ENCODE measurements at places on chromosomes 16 and 17. TPM values are rescaled to one million over a fixed set of nuclear protein-coding genes. Genes with fewer than 3 reads are reported as not detected.

TNFRSF17 gene
- total RNA-seq = not detected

- H3K4me1 ChIP-seq = no peaks in the 10 kb centered on the region
- no peak overlapping the region for H3K27ac ChIP-seq
- H3K4me3 ChIP-seq = no peak overlapping the region
- no peaks in the 10 kb centered on the region for H3K27me3 ChIP-seq
Measured at GRCh38 chr17:27782791-27783206, 17.5 kb downstream of the NOS2 start.

DNA sequence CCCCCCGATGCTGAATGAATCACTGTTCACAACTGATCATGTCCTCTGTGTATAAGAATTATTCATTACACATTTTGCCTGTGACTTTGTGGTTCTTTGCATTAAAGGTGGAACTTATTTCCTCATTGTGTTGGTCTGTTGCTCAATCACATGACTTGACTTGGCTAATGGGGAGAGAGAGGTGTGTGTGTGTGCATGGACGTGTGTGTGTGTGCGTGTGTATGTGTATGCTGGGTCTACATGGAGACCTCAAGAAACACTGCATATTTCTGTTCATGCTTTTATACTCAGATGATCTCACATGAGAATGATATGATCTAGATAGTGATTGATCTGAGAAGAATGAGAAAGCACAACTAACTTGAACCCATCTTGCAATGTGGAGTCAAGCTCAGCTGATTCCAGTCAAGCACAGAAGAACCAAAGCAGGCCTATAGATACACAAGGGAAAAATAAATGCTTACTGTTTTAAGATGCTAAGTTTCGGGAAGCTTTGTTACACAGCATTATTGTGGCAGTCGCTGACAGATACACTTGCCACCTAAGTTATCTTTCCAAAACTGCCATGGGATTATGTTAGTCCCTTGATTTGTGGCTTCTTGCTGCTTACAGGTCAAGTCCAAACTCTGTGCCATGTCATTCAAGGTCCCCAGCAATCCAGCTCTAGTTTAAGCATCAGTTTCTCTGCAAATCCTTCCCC is 167.9 kb upstream of the ZFHX3 start:
- no peak overlapping the region for H3K27ac ChIP-seq
- no peaks in the 10 kb centered on the region for H3K36me3 ChIP-seq
- DNase-seq = no peak
- no peak overlapping the region for H3K4me3 ChIP-seq

GRCh38 chr17:45930420-45930951 is 36.1 kb downstream of the MAPT start:
- peaks cover 10% of the 10 kb centered on the region for H3K27me3 ChIP-seq
- no peaks in the 10 kb centered on the region for H3K4me1 ChIP-seq
- H3K27ac ChIP-seq = no peak overlapping the region
- no peaks in the 10 kb centered on the region for H3K36me3 ChIP-seq
- no peak for DNase-seq

DNA sequence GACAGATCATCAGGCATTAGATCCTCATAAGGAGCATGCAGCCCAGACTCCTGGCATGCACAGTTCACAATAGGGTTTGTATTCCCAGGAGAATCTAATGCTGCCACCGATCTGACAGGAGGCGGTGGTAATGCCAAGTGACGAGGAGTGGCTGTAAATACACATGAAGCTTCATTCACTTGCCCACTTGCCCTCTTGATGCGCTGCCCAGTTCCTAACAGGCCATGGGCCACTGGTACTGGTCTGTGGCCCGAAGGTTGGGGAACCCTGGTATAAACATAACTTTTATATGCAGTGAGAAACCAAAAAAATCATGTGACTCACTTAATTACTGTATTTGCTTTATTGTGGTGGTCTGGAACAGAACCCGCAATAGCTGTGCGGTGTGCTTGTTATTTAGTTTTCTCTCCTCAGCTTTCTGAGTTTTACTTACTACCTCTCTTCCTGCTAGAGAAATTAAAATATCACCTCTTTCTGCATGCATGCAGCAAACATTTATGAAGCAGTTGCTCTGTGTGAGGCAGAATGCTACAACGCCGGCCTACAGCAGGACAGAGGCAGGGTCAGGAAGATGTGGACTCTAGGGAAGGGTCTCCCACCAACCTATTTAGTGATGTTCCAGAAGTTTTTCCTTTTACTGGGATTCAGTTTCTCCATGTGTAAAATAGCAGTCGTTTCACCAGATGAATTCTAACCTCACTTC is 151.3 kb downstream of the MAF start:
- H3K27ac ChIP-seq = no peak overlapping the region
- peaks cover 10% of the 10 kb centered on the region for H3K4me1 ChIP-seq
- H3K27me3 ChIP-seq = no peaks in the 10 kb centered on the region
- H3K36me3 ChIP-seq = no peaks in the 10 kb centered on the region
- DNase-seq = no peak

MYCBPAP gene
- 1.8 TPM for total RNA-seq

KRTAP3-2 gene
- not detected for total RNA-seq

- no peak overlapping the region for H3K27ac ChIP-seq
- H3K36me3 ChIP-seq = no peaks in the 10 kb centered on the region
- peaks cover 14% of the 10 kb centered on the region for H3K27me3 ChIP-seq
- no peaks in the 10 kb centered on the region for H3K4me1 ChIP-seq
Measured at GRCh38 chr16:24504472-24505345, 34.7 kb upstream of the RBBP6 start.

SDR42E1 gene
- total RNA-seq = 8.2 TPM

- no peaks in the 10 kb centered on the region for H3K36me3 ChIP-seq
- peaks cover 24% of the 10 kb centered on the region for H3K27me3 ChIP-seq
- no peak overlapping the region for H3K27ac ChIP-seq
Measured at GRCh38 chr16:87583453-87584131, 18.7 kb upstream of the JPH3 start.

DNA sequence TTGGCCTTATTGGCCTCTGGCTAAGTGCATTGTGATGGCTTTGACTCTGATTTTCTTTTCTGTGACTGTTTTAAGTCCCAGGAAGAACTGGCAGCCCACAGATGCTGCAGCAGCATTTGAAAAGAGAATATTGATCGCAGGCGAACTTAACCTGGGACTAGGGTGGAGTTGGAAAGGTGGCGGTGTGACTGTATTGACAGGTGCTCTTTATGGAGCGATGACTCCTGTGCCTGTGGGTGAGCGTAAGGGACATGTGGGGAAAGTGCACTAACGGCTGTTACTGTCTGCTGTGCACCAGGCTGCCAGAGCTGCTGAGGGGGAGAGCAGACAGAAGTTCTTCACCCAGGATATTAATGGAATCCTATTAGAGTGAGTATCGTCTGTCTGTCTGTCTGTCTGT is 21.3 kb downstream of the UBN1 start:
- DNase-seq = no peak
- H3K4me1 ChIP-seq = peaks cover 7% of the 10 kb centered on the region
- no peaks in the 10 kb centered on the region for H3K27me3 ChIP-seq
- no peak overlapping the region for H3K4me3 ChIP-seq
- H3K27ac ChIP-seq = no peak overlapping the region

- H3K4me3 ChIP-seq = no peak overlapping the region
- no peaks in the 10 kb centered on the region for H3K36me3 ChIP-seq
- H3K27ac ChIP-seq = no peak overlapping the region
- peaks cover 22% of the 10 kb centered on the region for H3K4me1 ChIP-seq
Measured at GRCh38 chr16:81597079-81597658, 152.6 kb downstream of the CMIP start.

MYOCD gene
- not detected for total RNA-seq

DNA sequence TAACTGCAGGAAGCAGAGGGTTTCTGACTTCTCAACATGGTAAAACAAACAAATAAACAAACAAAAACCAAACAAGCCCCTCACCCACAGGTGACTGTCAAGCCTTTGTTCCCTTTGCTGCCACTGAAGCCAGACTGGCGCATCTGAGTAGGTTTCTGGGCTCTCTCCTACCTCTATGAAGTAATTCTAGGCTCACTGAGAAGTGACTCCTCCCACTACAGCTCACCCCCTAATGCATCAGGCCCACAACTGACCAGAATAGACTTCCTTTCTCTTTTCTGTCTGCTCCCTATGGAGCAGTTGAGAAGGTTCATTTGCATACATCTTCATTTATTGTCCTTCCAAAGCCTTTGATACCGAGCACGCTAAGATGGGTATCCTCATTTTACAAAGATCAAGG is 77.0 kb upstream of the CCL2 start:
- no peaks in the 10 kb centered on the region for H3K36me3 ChIP-seq
- H3K4me3 ChIP-seq = no peak overlapping the region
- peaks cover 15% of the 10 kb centered on the region for H3K27me3 ChIP-seq
- no peak for DNase-seq
- no peaks in the 10 kb centered on the region for H3K4me1 ChIP-seq

GRCh38 chr17:17684906-17685774 is 3.9 kb downstream of the RAI1 start:
- no peak overlapping the region for H3K27ac ChIP-seq
- H3K4me1 ChIP-seq = peaks cover 27% of the 10 kb centered on the region
- DNase-seq = no peak

- no peak overlapping the region for H3K27ac ChIP-seq
- H3K4me3 ChIP-seq = peak overlapping the region; percentile 49
- DNase-seq = peak; percentile 72
- peaks cover 42% of the 10 kb centered on the region for H3K27me3 ChIP-seq
- no peaks in the 10 kb centered on the region for H3K36me3 ChIP-seq
Measured at GRCh38 chr17:48011405-48012150, 26.0 kb downstream of the COPZ2 start.

- no peak overlapping the region for H3K4me3 ChIP-seq
- no peak for DNase-seq
- no peak overlapping the region for H3K27ac ChIP-seq
Measured at GRCh38 chr17:39194089-39194984, 3.1 kb downstream of the CACNB1 start.

GRCh38 chr16:66918803-66919568 is at the start of gene CDH16:
Gene CDH16 (minus strand): TSS chr16:66918885. CDS start chr16:66918065, 820 bp downstream.
- no peak for DNase-seq
- H3K4me1 ChIP-seq = no peaks in the 10 kb centered on the region
- H3K36me3 ChIP-seq = no peaks in the 10 kb centered on the region
- no peak within 1 kb of the TSS for H3K4me3 ChIP-seq
- H3K27me3 ChIP-seq = peaks cover 19% of the 10 kb centered on the region

- peaks cover 26% of the 10 kb centered on the region for H3K4me1 ChIP-seq
- H3K36me3 ChIP-seq = no peaks in the 10 kb centered on the region
- H3K4me3 ChIP-seq = peak overlapping the region; percentile 28
Measured at GRCh38 chr16:19115148-19116021, 1.6 kb downstream of the ITPRIPL2 start.

GRCh38 chr16:30894540-30895368 is 877 bp upstream of the BCL7C start:
- no peaks in the 10 kb centered on the region for H3K27me3 ChIP-seq
- peaks cover 35% of the 10 kb centered on the region for H3K4me1 ChIP-seq
- peaks cover 6% of the 10 kb centered on the region for H3K36me3 ChIP-seq
- no peak for DNase-seq
- peak overlapping the region; percentile 84 for H3K4me3 ChIP-seq

DNA sequence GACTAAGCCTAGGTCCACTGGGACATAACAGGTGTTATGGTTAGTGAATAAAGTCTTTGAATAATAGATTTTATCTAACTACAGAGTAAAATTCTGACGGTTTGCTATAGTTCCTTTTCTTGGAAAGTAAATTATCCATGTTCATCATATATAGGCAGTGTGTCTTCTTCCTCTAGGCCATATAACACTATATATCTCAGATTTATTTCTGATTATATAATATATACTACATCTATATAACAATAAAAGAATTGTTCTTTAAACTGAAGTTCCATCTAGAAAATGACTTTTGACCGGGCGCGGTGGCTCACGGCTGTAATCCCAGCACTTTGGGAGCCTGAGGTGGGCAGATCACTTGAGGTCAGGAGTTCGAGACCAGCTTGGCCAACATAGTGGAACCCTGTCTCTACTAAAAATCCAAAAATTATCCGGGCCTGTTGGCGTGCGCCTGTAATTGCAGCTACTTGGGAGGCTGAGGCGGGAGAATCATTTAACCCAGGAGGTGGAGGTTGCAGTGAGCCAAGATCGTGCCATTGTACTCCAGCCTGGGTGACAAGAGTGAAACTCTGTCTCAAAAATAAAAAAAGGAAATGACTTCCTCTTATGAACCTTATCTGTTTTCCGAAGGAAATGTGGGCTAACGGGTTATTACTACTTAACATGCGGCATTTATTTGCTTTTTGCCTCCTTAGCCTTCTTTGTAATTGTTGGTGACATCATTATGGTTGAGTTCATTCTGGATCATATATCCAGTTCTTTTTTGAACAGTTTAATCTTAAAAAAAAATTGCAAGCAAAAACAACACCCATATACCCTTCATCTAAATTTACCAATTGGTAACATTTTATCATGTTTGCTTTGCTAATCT is 29.2 kb downstream of the NOL11 start:
- H3K27me3 ChIP-seq = no peaks in the 10 kb centered on the region
- no peak for DNase-seq
- H3K4me1 ChIP-seq = no peaks in the 10 kb centered on the region
- no peak overlapping the region for H3K4me3 ChIP-seq

ZNF18 gene
- total RNA-seq = 7.4 TPM

DNA sequence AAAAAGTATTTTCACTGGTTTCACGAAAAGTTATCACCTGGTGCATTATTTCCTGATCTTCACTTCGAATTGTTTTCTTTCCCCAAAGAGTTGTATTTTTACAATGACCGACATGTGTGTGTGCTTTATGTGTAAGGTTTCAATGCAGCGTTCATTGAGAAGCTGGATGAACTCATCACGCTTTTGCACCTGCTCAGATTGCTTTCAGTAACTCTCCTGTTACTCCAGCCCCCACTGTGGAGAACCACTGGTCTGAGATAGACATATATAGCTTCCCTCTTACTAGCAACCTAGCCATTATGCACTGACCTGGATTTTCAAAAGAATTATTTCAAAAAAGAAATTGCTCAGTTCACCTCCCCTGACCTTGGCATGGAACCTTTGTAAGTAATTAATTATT is 178.3 kb upstream of the CHMP6 start:
- H3K4me3 ChIP-seq = no peak overlapping the region
- peaks cover 48% of the 10 kb centered on the region for H3K4me1 ChIP-seq
- no peak for DNase-seq
- peak overlapping the region; percentile 80 for H3K27ac ChIP-seq
- peaks cover 41% of the 10 kb centered on the region for H3K36me3 ChIP-seq

- no peak for DNase-seq
- no peak overlapping the region for H3K4me3 ChIP-seq
- peaks cover 19% of the 10 kb centered on the region for H3K27me3 ChIP-seq
- no peak overlapping the region for H3K27ac ChIP-seq
Measured at GRCh38 chr17:64775701-64776570, 113.8 kb upstream of the SMURF2 start.

ZNF385C gene
- 0.30 TPM for total RNA-seq

GRCh38 chr16:66874079-66874775 is 6.1 kb upstream of the PDP2 start:
- peak overlapping the region; percentile 92 for H3K27ac ChIP-seq
- peaks cover 55% of the 10 kb centered on the region for H3K4me1 ChIP-seq
- peaks cover 4% of the 10 kb centered on the region for H3K36me3 ChIP-seq

DNA sequence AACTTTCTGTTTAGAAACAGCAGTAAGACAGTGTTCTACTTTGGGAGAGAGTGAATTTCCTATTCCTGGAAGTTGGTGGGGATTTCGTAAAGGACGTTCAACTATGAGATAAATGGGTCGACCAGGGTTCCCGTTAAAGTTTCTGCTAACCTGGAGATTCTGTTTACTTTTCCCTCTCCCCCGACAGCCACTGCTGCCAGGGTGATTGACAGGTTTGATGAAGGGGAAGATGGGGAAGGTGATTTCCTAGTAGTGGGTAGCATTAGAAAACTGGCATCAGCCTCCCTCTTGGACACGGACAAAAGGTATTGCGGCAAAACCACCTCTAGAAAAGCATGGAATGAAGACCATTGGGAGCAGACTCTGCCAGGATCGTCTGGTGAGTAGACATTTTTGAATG is 1.3 kb downstream of the AATF start:
- DNase-seq = no peak
- H3K36me3 ChIP-seq = peaks cover 45% of the 10 kb centered on the region
- H3K4me1 ChIP-seq = peaks cover 50% of the 10 kb centered on the region

GRCh38 chr17:74215342-74215727 is 2.0 kb downstream of the TTYH2 start:
- H3K27me3 ChIP-seq = no peaks in the 10 kb centered on the region
- H3K4me3 ChIP-seq = no peak overlapping the region
- no peak overlapping the region for H3K27ac ChIP-seq
- H3K4me1 ChIP-seq = peaks cover 43% of the 10 kb centered on the region

All from activated CD4-positive, alpha-beta T cell treated with anti-CD3 and anti-CD28 coated beads for 36 hours (primary cell).